ENCODE measurements at places on chromosomes 6 and 20.

DNA sequence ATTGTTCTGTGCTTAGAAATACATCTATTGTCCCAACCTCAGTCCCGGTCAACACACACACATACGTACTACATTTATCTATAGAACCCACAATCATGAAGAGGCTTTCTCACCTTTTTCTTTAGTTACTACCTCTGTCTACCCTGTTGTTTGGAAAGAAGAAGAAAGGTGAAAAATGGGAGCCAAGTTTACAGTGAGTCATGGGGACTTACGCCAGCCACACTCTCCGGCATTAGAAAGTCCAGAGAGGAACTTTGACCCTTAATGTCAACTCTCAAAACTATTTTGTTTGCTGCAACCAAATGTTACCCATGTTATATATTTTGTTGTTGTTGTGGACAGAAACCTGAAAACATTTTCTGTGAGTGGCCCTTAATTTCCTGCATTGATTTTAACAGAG is 259.1 kb downstream of the ZFAND3 start:
- no peak for DNase-seq

DNA sequence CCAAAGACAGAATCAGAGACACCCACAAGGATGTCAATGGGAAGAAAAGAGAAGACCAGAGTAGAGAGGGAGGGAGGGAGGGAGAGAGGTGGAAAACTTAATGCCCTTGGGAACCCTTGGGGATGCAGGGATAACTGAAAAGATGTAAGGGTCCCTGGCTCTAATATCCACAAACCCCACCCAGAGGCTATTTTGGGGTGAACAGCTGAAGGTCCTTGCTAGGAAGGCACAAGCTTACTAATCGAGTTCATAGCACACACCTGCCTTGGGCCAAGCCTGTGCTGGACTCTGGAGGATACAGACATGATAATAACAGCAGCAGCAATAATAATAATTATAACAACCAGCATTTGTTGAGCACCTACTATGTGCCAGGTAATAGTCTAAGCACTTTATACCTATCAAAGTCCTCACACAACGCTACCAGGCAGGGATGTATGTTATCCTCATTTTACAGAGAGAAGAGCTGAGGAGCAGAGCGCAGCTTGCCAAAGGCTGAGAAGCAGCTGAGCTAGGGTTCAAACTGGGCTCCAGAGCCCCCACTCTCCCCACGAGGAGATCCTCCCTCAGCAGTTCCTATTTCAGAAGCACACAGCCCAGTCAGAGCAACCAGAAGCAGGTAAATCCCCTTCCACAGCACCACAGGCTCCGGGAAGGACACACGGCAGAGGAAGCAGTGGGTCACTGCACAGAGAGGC is 174.2 kb downstream of the ANKRD60 start:
- no peak for DNase-seq

- DNase-seq, result no peak
Observed at GRCh38 chr20:23971310-23971709, 17.3 kb downstream of the GGTLC1 start.

GRCh38 chr20:32249030-32249738 is 28.3 kb upstream of the KIF3B start:
- no peak for DNase-seq

- no peak for DNase-seq
Observed at GRCh38 chr6:111150577-111150976, 63.3 kb downstream of the SLC16A10 start.

DNA sequence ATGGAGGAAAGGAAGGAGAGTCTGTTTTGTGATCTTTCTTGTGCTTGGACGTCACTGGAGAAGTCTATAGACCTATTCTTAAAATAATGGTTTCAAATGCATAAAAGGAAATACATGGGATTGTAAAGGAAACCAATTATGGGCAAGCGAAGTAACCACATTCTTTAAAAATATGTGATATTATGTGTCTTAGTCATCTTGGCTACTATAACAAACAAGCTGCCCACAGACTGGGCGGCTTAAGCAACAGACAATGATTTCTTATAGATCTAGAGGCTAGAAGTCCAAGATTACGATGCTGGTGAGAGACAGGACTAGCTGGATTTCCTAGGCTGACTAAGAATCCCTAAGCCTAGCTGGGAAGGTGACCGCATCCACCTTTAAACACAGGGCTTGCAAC is 49.4 kb upstream of the CD83 start:
- DNase-seq, result no peak

DNA sequence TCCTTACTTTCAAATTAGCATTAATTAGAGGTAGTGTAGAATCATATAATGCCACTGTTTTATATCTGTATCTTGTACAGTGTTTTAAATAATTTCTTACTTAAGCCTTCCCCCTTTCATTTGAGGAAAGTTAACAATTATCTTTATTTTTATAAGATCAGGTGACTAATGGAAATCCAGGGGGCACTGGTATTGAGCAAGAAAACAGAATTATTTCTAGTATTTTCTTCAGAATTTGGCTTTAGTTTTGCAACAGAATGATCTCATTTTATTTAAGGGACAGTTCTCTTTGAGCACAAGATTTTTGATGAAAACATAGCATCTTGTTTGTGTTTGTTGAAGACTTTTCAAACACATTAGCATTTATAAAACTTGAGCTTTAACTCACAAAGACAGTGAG is 55.9 kb downstream of the RNF217 start:
- no peak for DNase-seq

DNA sequence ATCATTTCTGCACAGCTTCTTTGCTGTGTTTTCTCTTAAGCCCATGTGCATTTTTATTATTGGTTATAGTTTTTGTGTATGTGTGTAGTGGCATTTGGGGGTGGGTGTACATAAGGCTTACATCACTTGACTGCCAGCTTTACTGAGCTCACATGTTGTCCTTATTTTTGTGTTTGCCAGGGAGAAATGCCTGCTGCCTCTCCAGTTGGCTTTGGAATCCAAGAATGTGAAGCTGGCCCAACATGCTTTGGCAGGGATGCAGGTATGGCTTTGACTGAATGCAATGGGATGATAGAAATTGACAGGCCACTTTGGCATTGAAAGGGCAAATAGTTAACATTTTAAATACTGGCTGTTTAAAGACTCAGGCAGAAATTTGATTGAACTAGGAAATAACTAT is 11.4 kb downstream of the PBOV1 start:
- DNase-seq, result no peak

DNA sequence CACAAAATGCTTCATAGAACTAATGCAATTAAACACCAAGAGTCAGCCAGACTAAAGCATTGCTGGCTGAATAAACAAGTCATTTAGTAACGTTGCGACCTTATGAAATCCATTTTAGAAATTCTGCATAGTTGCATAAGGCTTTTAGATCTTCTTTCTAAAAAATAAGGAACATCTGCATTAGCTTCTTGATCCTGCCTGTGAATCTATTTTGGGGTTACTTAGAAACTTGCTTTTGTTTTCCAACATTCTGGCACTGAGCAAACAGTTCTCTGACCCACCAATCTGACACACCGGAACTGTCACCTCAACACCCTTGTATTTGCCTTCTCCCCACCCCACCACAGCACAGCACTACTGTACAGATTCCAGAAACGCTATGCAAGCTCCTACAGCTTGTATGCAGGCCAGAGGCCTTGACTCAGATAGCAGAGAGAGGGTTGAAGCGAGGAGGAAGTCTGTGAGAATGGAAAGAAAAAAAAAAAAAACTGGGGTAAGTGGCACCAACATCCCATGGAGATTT is 55.0 kb downstream of the KIF13A start:
- no peak for DNase-seq

- no peak for DNase-seq
Observed at GRCh38 chr6:136624347-136624746, 74.1 kb upstream of the MAP7 start.

Measured in NCI-H2171 (cell line).